ENCODE measurements at places on chromosomes 4 and X.

DNA sequence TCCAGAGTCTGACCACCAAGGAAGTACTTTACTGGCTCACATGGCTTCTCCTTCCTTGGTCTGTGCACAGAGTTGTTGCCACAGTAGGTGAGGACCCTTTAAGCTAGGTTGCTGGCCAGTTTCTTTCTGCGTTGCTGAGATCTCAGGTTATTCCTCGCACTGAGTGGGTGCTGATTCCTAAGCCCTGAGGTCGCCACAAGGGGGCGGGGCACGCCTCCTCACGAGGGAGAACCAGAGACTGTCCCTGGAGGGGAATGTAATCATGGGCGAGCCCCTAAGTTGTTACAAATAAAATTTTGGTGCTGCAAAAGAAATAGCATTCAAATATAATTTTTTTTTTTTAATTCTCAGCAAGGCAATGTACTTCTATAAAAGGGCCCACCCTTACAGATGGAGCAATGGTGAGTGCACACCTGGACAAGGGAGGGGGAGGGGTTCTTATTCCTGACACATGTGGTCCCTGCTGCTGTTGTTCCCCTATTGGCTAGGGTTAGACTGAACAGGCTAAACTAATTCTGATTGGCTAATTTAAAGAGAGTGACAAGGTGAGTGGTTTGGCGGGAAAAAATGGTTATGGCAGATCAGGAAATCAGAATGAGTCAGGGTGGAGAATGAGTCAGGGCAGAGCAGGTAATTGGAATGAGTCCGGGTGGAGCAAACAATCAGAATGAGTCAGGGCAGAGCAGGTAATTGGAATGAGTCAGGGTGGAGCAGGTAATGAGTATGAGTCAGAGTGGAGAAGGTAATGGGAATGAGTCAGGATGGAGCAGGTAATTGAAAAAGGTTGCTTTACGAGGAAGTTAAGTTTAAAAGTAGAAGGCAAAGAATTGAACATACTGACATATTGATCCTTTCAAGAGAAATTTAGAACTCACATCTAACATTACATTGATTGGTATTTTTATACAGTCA lies 107.5 kb downstream of the VSIG4 start:
- DNase-seq, result no peak

GRCh38 chrX:97882306-97882705 lies 998.6 kb downstream of the RPA4 start:
- DNase-seq, result no peak

- no peak for DNase-seq
Measured at GRCh38 chr4:5045097-5045496, 6.2 kb upstream of the STK32B start.

DNA sequence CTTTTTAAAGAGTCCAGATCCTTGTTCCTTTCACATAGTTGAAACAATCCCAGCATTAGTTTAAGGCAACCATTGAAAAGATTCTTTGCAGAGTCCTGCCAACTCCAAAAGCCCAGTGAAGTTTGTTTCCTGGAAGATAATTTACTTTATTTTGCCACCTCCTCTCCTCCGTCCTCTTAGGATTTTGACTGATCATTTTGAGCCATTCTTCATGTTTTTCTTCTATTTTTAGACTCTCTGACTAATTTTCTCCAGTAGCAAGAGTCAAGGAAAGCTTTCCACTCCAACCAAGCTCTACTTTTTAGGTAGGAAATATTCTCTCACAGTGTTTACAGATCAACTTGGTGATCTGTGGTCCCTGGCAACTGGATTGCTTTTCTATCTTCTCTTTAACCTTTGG lies 10.3 kb downstream of the NCBP2L start:
- no peak for DNase-seq

- DNase-seq, result no peak
Measured at GRCh38 chr4:88158038-88158488, 376 bp downstream of the ABCG2 start.

DNA sequence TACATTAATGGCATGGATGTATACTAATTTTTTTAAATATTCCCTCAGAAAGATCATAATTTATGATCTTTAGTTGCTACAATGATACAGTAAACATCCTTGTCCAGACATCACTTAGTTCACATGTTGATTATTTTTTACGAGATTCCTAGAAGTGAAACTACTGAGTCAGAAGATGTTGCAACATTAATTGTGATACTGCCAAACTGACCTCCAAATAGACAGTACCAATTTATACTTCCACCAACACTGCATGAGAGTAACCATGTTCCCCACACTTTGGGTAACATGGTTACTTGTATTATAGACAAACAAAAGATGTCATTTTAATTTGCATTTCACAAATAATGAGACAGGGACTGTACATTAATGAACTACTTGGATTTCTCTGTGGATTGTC lies 19.6 kb downstream of the RCHY1 start:
- no peak for DNase-seq

GRCh38 chr4:17336524-17336961 lies 175.3 kb downstream of the QDPR start:
- peak; percentile 62 for DNase-seq

DNA sequence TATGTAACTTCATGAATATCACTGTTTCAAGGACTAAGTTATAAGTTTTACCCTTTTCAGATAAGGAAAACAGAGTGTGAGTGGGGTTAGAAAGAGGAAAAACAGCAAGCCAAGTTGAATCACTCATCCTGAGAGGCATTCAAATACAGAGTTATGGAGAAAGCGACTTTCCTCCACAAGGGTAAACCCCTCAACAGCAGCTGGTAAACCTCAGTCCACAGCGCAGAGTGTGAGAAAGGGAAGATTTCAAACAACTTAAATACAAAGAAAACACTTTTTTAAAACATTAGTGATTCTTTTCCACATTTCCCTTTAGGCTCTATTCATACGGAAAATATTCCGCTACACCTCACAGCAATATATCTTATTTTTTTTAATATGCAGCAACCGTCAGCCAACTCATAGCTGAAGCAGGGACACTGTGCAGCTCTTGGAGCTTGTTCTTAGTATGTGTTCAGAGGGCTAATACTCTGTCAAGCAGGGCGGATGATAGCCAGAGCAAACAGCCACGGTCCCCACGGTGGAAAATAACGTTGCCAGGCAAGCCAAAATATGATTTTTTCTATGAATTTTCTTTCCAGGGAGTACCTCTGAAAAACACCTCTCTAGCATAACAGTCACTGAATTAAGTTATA lies 488.9 kb upstream of the FAT1 start:
- no peak for DNase-seq

- DNase-seq, result no peak
Measured at GRCh38 chr4:69860052-69860451, at the start of gene SULT1E1. Gene SULT1E1, minus strand, starts transcription at chr4:69860145. Its CDS starts 2,501 bp downstream, at chr4:69857644.

- no peak for DNase-seq
Measured at GRCh38 chrX:115561605-115562479, 868 bp downstream of the PLS3 start.

DNA sequence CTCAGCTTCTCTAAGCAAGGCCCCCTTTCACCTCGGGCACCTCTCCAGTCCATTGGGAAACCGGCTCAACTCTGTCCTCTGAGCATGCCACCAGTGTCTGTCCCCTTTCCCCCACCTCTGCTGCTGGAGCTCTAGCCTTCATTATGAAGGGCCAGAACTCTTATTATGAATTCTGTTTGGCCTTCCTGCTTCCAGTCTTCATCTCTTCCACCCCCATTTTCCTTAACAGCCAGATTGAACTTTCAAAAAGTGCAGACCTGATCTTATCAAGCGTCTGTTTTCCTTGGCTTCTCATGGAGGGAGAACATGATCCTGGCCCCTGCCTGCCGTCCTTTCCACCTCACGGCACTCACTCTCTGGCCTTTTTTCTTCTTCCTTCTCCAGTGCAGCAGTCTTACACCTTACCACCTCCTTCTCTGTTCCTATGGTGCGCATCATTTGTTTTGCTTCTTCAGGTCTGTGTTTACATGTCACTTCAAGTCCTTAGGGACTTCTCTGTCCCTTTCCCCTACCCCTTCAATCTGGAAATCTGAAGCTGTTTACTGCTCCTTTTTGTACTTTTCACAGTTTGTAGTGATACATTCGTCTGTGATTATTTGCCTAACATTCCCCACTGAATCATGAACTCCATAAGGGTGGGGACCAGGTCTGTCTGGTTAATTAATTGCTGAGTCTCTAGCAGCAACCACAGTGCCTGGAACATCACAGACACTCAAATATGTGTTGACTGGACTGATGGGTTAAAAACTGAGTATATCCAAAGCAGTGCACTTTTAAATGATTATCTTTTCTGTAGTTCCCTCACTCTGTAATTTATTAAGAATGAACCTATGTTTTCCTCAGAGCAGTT lies 55.8 kb downstream of the FNIP2 start:
- no peak for DNase-seq

- DNase-seq, result no peak
Measured at GRCh38 chrX:73850124-73851013, 287.4 kb downstream of the CHIC1 start.

DNA sequence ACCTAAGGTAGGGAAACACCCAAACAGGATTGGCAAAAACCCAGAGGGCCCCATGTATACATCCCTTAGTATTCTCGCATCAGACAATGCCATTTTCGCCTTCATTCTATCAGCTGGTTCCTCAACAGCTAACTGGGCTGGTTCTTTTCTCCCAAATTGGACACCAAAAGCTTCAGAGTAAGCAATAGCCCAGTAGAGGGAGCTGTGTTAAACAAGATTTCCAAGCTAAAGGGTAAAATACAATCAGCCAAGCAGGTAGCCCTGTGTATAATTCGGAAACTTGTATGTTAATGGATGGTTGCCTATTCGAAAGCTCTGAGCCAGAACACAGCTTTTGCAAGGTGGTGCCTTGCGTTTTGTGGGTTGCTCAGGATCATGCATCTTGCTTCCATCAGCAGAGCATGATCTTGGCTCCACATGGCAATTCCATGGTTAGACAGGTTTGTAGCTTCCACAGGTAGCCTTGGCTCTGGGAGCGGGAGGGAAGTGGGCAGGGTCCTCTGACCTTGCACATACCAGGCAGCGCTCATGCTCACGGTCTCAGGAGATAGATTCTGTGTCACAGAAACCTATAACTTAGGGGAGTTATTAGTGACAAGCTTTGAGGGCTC lies 115.2 kb upstream of the LNX1 start:
- no peak for DNase-seq

GRCh38 chrX:65697915-65698796 lies 30.7 kb downstream of the MSN start:
- no peak for DNase-seq

GRCh38 chr4:71456841-71457240 lies 118.0 kb downstream of the SLC4A4 start:
- no peak for DNase-seq

GRCh38 chrX:38285649-38286048 lies 41.7 kb downstream of the RPGR start:
- DNase-seq, result no peak

GRCh38 chrX:37686369-37686995 lies 891 bp downstream of the XK start:
- DNase-seq, result no peak

DNA sequence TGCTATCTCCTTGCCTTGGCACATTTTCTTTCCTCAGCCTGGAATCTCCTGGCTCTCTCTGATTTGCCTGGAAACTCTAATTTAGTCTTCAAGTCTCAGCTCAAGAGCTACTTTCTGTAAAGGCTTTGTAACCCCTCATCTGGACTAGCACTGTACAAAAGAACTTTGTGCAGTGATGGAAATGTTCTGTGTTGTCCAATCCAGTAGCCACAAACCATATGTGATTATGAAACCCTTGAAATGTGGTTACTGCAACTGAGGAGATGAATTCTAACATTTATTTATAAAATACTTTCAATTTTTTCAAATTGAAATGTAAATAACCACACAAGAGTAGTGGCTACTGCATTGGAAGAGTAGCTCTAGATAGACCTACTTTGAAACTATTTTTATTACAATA lies 66.6 kb upstream of the HS3ST1 start:
- no peak for DNase-seq

DNA sequence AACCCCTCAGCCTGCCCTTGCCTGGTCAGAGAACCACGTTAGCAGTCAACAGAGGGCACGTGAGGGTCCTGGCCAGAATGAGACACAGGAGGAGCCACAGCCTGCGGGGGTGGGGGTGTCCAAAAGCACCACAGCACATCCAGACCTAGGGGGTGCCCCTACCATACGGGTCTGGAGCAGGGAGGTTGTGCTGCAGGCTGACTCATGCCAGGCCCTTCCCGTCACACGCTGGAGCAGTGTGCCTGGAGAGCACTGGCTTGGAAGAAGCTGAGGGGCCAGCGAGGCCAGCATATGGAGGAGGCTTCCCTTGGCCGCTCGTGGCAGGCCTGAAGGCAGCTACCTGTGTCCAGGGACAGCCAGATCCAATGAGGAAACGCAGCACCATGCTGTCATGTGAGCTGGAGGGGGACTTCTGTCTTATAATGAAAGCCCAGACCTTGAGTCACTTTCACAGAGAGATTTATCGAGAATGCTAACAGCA lies 1.5 kb upstream of the IRAK1 start:
- peak; percentile 21 for DNase-seq

GRCh38 chr4:14985161-14985560 lies 17.1 kb upstream of the CPEB2 start:
- no peak for DNase-seq

- DNase-seq, result no peak
Measured at GRCh38 chrX:28997706-28998463, 410.6 kb downstream of the IL1RAPL1 start.

GRCh38 chr4:7294176-7294756 lies 101.9 kb downstream of the SORCS2 start:
- no peak for DNase-seq

DNA sequence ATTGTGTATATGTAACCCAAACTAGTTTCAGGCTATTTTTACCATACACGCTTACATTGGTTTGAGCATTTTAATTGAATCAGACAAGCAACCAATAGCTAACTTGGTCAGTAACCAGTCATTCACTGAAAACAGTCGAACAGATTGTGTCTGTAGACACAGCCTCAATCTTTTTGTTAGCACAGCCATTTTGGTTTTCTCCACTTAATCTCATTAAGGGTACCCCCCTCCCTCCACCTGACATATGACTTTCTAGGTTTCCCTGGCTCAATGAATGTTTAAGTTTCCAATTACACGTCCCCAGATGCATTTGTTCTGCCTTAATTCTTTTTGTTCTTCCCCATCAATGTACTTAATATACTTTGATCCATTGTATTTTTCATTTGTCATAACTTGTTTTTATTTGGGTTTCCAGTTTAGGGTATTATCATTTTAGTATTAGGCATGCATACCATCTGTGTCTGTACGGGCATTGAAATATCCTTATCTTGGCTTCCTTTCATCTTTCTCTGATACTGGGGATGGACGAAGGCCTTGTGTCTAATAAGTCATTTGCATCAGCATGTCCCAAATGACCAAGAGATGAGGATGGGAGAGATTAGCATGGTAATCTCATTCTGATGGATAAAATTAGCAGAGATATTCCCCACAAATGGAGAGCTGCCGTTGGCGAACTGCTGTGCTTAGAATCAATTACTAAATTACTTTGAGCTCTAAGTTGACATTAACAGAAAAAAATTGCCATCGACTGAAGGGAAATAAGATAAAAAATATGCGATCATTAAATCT lies 35.9 kb upstream of the PHOX2B start:
- DNase-seq, result no peak

DNA sequence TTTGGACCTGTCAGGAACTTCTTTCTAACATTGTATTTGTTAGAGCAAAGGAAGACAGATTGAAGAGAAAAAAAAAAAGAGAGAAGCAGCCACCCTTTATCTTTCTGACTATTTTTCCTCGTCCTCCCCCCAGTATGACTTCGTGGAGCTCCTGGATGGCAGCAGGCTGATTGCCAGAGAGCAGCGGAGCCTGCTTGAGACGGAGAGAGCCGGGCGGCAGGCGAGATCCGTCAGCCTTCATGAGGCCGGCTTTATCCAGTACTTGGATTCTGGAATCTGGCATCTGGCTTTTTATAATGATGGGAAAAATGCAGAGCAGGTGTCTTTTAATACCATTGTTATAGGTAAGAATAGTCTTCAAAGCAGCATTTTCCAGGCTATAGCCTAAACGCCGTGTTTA lies 237.7 kb downstream of the DCTD start:
- no peak for DNase-seq

- no peak for DNase-seq
Measured at GRCh38 chr4:124167602-124168001, 544.9 kb downstream of the ANKRD50 start.
